ENCODE measurements at places on chromosomes 7 and 10.

DNA sequence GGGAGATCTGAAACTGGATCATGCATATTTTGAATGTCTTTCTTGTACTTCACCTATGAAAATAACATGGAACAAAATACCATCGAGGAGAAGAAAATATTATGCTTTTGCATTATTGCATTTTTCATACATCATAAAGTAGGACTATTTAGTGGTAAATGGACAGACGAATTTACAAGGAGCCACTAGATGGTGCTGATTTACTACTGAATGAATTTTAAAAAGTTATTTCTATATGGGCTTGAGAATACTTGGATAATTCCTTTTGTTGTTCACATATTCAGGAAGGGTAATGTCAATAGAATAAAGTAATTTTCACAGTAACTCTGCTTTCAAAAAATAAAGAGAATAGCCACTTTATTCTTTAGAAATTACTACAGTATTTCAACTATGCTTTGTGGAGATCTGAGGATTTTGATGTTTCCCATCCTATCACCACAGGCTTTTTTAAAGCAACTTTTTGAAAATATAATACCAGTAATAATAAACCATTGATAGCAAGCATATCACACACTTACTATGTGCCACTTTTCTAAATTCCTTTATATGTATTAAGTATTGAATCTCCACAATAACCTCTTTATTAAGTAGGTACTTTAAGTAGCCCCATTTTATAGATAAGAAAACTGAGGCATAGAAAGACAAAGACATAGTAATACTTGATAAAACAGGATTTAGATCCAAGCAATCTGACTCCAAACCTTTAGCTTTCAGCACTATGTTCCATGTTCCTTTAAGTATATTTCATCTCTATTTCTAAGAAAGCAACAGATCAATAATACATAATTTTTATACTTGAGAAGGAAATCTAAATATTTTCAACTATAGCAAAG lies 38.6 kb downstream of the NEBL start:
- peak; percentile 31 for DNase-seq

- DNase-seq = no peak
Observed at GRCh38 chr10:27724287-27724686, 21.3 kb downstream of the MKX start.

GRCh38 chr7:101921061-101921460 lies 103.6 kb downstream of the CUX1 start:
- no peak for DNase-seq

DNA sequence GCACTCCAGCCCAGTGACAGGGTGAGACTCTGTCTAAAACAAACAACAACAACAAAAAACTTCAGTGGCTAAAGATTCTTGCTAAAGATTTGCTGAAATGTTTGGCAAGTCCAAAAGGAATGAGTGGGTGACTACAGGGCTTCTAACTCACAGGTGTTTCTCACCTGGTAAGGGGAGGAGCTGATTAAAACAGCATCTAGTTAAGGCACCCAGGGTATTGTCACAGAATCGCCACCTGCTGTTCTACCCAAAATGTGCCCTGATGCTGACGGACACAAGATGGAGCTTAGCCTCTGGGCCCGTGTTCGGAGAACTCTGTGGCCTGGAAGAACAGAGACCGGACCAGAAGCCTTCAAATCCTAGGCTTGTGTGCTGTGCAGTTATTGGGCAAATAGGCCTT lies 336.0 kb upstream of the GALNT17 start:
- DNase-seq = no peak

DNA sequence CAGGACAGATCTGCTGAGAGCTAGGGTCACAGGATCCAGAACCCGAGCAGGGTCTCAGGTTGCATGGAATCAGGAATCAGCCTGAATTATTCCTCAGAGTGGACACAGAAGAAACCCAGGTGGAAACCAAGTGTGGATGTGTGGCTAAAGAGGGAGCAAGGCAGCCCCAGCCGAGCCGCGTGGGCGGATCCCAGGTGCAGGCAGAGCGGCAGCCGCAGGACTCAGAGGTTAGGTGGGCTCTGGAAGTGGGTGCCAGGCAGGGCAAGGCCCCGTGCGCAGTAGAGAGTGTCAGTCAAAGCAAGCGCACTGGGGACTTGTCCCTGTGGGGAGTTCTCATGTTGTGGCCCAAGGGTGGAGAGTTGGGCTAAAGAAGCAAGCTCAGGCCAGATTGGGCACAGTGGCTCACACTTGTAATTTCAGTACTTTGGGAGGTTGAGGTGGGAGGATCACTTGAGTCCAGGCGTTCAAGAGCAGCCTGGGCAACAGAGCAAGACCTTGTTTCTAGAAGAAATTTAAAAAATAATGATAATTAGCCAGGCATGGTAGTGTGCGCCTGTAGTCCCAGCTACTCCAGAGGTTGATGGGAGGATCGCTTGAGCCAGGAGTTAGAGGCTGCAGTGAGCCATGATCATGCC lies 125.9 kb downstream of the CUL2 start:
- no peak for DNase-seq

- no peak for DNase-seq
Observed at GRCh38 chr7:115024276-115024675, 102.4 kb downstream of the MDFIC start.

- no peak for DNase-seq
Observed at GRCh38 chr7:47635091-47636080, 53.5 kb upstream of the TNS3 start.

GRCh38 chr10:21496343-21497176 lies 28.9 kb downstream of the SKIDA1 start:
- peak; percentile 58 for DNase-seq

GRCh38 chr10:260819-261429 lies 125.7 kb downstream of the ZMYND11 start:
- DNase-seq = no peak

- DNase-seq = no peak
Observed at GRCh38 chr10:103465411-103466179, 6.9 kb upstream of the CALHM1 start.

DNA sequence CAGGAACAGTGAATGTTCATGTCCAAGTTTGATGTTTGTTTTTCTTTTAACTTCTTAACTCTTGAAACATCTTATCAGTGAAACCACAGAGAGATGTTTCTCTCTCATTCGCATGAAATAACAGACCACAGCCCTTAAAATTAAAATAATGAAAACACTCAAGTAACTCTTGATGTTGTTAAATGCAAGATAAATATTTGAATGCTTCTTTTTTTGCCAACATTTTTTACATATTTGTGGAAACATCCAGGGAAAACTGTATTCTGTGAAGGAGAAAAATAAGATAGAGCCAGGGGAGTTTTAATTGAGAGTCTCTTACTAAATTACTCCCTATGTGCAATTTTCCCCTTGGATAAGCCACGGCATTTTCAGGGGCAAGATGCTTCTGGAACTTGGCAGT lies 361.8 kb upstream of the MGMT start:
- peak; percentile 48 for DNase-seq

GRCh38 chr10:28220811-28221210 lies 82.1 kb downstream of the MPP7 start:
- no peak for DNase-seq

DNA sequence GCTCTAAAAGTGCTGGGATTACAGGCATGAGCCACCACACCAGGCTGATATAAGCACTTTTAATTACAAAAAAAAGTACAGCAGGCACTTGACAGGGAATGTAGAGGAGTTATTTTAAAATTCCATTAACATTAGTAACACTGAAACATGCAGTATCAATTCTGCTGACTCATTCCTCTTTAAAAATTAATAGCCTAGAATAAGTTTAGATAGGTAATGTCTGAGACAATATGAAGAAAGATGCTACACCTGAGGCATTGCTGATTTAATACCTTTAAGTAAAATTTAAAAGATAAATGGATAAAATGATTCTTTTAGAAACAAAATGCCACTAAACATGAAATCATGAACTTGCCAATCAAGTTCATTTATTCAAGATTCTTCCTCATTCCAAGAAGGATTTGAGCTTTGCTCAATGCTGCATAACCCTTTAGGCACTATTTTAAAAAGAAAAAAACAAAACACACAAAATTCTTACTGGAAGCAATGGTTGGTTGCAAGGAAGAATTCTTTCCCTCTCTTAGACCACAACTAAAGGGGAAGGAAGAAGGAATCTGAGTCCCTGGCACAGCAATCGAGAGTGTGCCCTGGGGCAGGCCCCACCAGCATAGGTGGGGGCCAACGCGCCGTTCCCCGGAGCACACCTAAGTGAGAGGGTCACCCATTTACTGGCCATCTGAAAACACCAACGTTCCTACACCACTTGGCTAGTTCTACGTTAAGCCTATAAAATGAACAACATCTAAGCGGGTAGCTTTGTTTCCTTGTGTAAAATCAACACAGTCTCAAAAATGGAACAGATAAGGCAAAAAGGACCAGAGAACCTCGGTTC lies 26.6 kb downstream of the ESYT2 start:
- peak; percentile 64 for DNase-seq

- peak; percentile 50 for DNase-seq
Observed at GRCh38 chr7:43698460-43699255, 30.7 kb downstream of the COA1 start.

- DNase-seq = no peak
Observed at GRCh38 chr7:3806516-3806915, 505.5 kb downstream of the SDK1 start.

GRCh38 chr7:106597751-106598546 lies 63.0 kb downstream of the CCDC71L start:
- no peak for DNase-seq

- DNase-seq = no peak
Observed at GRCh38 chr10:81843042-81843441, 32.0 kb upstream of the NRG3 start.

GRCh38 chr10:103729851-103730250 lies 125.5 kb downstream of the SH3PXD2A start:
- no peak for DNase-seq

- no peak for DNase-seq
Observed at GRCh38 chr7:86942081-86942480, 117.4 kb downstream of the ELAPOR2 start.

DNA sequence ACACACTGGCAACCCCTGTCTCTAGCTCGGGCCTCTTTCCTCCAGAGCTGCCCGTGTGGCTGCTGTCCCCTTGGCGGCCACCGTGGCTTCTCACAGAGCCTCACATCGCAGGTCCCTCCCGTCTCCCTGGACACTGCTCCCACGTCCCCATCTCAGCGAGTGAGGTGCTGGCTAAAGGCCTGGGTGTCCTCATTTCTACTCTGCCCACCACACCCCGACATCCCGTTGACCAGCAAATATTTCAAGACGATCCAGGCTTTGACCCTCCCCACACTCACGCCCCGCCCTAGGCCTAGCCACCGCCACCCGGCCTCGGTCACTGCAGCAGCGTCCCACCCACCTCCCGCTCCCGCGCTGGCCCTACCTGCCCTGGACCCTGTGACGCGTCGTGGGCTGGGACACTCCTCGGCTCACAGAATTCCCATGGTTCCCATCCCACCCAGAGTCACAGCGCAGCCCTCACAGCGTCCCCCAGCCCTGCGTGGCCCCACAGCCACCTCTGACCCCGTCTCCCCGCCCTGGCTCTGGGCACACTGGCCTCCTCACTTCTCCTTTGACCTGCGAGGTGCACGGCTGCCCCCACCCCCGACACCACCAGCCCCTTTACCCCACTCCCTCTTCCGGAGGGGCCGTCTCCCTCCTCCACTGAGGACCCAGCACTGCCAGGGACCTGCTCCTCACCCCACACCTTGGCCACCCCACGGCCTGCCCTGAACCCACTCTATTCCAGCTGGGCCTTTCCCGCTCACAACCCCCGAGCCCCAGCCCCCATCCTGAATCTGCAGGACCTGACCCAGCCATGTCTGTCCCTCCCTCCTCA lies 6.9 kb downstream of the ADAP1 start:
- no peak for DNase-seq

GRCh38 chr7:69847921-69848612 lies 249.8 kb downstream of the AUTS2 start:
- no peak for DNase-seq

DNA sequence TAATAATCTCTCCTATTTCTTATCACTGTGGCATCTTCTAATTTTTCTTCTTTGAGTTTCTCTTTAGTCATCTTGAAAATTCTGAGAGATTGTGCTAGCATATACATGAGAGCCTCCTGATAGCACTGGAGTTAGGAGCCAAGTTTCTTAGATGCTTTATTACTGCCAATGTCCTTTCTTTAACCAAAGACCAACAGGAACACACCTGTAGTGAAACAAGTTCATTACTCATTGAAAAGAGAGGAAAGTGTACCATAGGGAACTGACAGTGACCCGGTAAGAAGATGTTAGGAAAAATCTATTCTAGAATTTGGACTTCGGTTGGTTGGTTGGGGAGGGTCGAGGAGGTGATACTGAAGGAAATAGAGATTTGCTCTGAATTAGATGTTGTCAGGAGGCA lies 27.1 kb upstream of the CD36 start:
- DNase-seq = no peak

- peak; percentile 36 for DNase-seq
Observed at GRCh38 chr10:97518301-97519043, 19.7 kb downstream of the UBTD1 start.

DNA sequence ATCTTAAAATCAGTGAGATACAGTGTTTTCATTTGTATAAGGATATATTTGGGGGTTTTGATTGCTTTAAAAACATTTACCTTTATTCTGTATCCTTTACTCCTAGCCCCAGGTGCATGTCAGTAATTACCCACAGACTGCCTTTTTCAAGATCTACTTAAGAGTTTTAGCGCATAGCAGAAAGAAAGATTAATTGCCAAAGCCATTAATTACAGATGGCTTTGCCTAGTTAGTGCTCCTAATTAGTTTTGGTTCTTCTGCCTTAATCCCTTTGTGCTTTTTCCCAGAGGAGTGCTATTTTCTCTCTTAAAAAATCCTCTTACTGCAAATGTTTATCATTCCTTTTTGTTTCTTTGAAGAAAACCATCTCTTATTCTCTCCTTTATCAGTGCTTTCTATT lies 122.8 kb downstream of the MAPK8 start:
- DNase-seq = no peak

Data from fibroblast of skin of right quadriceps (primary cell).